Uterine smooth muscle cell (primary cell): ENCODE measurements at places on chromosomes 4 and X. TPM values are rescaled to one million over a fixed set of nuclear protein-coding genes. Genes with fewer than 3 reads are reported as not detected.

FAM241A gene
- 1.6 and 3.2 TPM in 2 replicates for total RNA-seq

FAM120C gene
- 5.4 and 5.9 TPM in 2 replicates for total RNA-seq

GPR34 gene
- total RNA-seq: not detected in 2 replicates

SOD3 gene
- 5.2 and 19.5 TPM in 2 replicates for total RNA-seq

GLUD2 gene
- total RNA-seq: 1.2 and 2.0 TPM in 2 replicates

FGA gene
- total RNA-seq: 0.12 TPM in 1 of 2 replicates, not detected in the other

CYBB gene
- total RNA-seq: under 0.01 TPM in 1 of 2 replicates, not detected in the other

ADH5 gene
- 264 and 294 TPM in 2 replicates for total RNA-seq

TEC gene
- 1.3 and 1.4 TPM in 2 replicates for total RNA-seq

ASMT gene
- total RNA-seq: not detected in 2 replicates

PHKA1 gene
- total RNA-seq: 10.1 and 15.7 TPM in 2 replicates

HTN1 gene
- total RNA-seq: not detected in 2 replicates

BMX gene
- 0.11 and 0.25 TPM in 2 replicates for total RNA-seq

ZNF630 gene
- 1.00 and 1.5 TPM in 2 replicates for total RNA-seq

BST1 gene
- total RNA-seq: 2.7 and 3.1 TPM in 2 replicates
